ENCODE measurements at places on chromosomes 2 and 18.

DNA sequence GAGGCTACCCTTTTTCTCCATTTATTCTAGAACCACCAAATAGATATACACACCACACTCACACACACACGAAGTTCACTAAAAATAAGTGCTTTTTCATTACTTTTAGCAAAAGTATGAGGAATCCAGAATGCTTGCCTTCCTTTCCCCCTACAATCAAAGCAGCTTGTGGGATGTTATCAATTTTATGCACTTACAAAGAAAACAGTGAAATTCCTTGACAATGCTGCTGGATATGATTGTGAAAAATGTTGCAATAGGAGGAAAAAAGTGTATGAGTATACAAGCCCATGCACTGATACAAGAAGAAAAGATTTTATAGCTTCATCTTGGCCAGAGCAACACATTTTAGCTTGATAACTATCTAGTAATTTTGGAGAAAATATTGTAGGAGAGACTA, 269.2 kb downstream of the XIRP2 start:
- no peak overlapping the region for H3K27ac ChIP-seq
- peaks cover 15% of the 10 kb centered on the region for H3K36me3 ChIP-seq
- no peak for DNase-seq
- no peak overlapping the region for H3K4me3 ChIP-seq

DNA sequence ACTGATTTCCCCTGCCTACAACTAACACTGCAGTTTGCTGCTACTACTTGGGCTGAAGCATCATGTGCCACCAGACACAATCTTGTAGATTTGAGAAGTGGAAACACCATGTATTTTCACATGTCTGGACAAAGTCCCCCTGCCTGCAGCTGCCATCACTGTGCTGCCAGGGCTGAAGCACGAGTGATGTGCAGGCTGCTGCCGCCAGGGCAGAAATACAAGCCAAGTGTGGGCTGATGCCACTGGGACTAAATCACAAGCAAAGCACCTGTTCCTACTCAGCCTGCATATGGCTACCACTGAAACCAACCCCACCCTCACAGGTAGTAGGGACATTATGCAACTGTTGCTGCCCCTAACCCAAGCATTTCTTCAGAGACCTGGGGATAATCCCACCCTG, 179.5 kb upstream of the SLC35G4 start:
- DNase-seq, result no peak
- no peak overlapping the region for H3K4me3 ChIP-seq
- no peaks in the 10 kb centered on the region for H3K36me3 ChIP-seq
- no peaks in the 10 kb centered on the region for H3K27me3 ChIP-seq

DNA sequence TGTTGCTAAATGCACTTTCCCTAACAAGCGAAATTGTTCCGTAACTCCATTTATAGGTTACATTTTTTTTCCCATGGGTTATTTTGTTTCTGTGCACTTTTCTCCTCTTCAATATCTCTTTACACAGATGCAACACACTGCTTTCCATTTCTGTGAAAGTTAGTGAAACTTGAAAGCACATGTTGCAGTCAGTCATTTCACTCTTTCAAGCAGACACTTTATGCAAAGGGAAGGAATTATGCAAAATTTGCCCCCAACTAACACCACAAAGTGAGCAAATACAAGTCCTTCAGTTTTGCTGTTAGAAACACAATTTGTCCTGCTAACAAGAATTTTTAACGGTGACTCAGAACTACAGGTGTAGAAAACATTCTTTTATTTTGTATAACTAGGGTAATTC, 124.8 kb downstream of the PTH2R start:
- no peaks in the 10 kb centered on the region for H3K36me3 ChIP-seq
- H3K4me1 ChIP-seq, result no peaks in the 10 kb centered on the region
- no peak for DNase-seq
- H3K27ac ChIP-seq, result no peak overlapping the region
- no peaks in the 10 kb centered on the region for H3K27me3 ChIP-seq

DNA sequence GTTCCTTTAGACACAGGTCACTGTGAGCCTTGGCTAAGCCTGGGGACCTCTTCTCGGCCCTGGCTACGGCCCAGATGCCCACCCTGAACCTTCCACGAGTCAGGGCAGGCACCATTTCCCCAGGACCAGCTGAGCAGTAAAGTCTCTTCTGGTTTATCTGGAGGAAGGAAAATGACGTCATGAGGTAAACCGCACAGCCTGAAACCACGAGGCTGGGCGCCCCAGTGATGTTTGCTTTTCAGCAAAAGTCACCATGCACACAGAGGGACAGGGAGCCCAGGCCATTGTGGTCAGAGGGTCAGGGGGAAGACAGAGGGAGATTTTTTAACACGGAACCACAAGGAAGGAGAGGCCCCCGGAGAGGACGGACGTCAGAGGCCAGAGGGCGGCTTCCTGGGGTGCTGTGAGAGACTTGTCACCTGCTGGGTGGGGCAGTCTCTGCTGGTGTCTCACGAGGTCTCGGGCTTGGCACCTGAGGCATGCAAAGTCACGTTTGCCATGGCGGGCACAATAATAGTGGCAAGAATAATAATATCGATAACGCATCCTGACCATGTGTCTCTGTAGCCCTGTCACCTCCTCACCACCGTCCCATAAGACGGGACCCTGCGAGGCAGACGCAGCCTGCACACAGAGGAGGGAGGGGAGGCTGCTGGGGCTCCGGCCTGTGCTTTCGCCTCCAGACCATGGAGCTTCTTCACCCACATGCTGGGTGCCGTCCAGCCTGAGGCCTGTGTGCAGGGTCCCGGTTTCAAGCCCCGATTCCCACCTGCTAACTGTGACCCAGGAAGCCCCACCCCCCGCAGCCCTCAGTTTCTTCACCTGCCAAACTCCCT, 33.2 kb upstream of the FOSL2 start:
- DNase-seq, result no peak
- peaks cover 7% of the 10 kb centered on the region for H3K4me1 ChIP-seq
- no peak overlapping the region for H3K4me3 ChIP-seq
- H3K27ac ChIP-seq, result peak overlapping the region; percentile 36
- H3K27me3 ChIP-seq, result peaks cover 8% of the 10 kb centered on the region

GRCh38 chr18:61893309-61893970, 633 bp upstream of the RNF152 start:
- H3K27me3 ChIP-seq, result peaks cover 13% of the 10 kb centered on the region
- H3K36me3 ChIP-seq, result peaks cover 4% of the 10 kb centered on the region
- H3K27ac ChIP-seq, result peak overlapping the region; percentile 36
- peaks cover 7% of the 10 kb centered on the region for H3K4me1 ChIP-seq

- no peaks in the 10 kb centered on the region for H3K4me1 ChIP-seq
- H3K36me3 ChIP-seq, result no peaks in the 10 kb centered on the region
- no peak for DNase-seq
Observed at GRCh38 chr2:79131687-79132086, 11.4 kb downstream of the REG1A start.

DNA sequence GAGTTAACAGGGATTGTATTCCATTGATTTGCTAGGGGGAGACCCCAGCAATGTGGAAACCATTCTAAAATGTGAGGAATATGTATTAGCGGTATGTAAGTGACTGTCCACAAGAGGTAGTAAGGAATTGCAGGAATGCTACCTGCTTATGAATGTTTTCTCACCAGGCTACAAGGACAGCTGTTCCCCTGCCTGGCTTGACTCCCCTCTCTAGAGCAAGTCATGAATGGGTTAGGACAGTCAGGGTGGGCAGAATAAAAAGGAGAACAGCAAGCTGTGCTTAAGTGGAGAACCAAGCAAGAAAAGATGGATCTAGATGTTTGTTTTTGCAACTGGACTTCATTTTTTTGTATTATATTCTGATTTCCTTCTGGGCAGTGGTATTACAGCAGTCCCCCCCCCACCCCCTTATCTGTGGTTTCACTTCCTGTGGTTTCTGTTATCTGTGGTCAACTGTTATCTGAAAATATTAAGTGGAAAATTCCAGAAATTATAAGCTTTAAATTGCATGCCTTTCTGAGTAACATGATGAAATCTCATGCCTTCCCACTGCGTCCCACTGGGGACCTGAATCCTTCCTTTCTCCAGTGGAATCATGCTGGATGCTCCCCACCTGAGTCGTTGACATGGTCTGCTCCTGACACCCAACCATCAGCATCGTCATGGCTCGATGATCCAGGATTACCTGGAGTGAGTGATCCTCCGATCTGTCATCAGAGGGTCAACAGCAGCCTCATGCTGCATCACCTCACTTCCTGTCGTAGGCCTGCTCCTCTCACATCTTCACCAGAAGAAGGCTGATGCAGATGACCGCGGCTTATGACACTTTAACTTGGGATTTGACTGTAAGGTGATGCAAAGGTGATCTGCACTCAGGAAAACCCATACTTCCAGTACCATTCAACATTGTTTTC, 52.2 kb downstream of the VAPA start:
- DNase-seq, result no peak
- peaks cover 7% of the 10 kb centered on the region for H3K36me3 ChIP-seq
- peaks cover 4% of the 10 kb centered on the region for H3K27me3 ChIP-seq
- no peak overlapping the region for H3K4me3 ChIP-seq
- peaks cover 56% of the 10 kb centered on the region for H3K4me1 ChIP-seq

- no peak for DNase-seq
- no peaks in the 10 kb centered on the region for H3K36me3 ChIP-seq
- peaks cover 10% of the 10 kb centered on the region for H3K4me1 ChIP-seq
- no peak overlapping the region for H3K4me3 ChIP-seq
- no peaks in the 10 kb centered on the region for H3K27me3 ChIP-seq
Observed at GRCh38 chr2:45941531-45942236, 290.2 kb downstream of the PRKCE start.

DNA sequence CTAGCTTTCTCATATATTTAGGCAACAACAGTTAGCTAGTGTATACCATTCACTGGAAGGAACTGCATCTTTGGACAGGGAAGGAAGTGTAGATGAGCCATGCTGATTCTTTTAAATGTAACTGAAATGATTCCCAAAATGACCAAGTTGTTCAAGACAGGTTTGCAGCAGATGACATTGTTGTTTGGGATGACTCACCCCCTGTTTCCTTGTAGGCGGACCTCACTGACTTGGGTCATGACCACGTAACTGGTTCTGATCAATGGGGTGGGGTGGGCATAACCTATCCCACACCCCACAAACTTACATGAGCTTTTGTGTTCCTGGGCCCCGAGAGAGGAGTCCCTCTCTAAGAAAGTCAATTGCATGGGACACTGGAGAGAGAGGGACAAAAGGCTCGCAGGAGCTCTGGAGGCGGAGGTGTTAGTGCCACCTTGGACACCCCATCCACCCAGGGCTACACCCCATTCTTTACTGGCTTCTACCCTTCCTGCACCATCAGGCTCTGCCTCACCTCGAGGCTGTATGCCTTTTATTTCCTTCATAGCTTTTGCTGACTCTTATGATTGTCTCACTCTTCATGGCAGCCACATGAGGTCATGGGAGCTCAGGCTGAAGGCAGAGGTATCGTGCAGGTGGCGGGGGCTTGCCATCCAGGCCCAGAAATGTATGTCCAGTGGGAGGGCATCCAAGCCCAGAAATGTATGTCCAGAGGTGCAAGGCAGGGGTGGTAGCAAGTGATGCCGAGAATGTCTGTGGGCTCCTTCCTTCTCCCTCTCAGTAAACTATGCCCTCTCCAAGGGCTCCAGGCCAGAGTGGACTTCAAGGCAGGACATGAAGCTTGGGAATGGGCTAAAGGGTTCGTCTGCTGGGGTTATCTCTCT, 108.0 kb downstream of the TWIST2 start:
- H3K36me3 ChIP-seq, result no peaks in the 10 kb centered on the region
- H3K27me3 ChIP-seq, result no peaks in the 10 kb centered on the region
- H3K27ac ChIP-seq, result no peak overlapping the region
- H3K4me1 ChIP-seq, result no peaks in the 10 kb centered on the region
- no peak for DNase-seq
- no peak overlapping the region for H3K4me3 ChIP-seq

GRCh38 chr2:54419388-54419787, 36.7 kb upstream of the SPTBN1 start:
- H3K4me1 ChIP-seq, result peaks cover 59% of the 10 kb centered on the region
- H3K27me3 ChIP-seq, result peaks cover 2% of the 10 kb centered on the region
- no peak overlapping the region for H3K4me3 ChIP-seq
- peak overlapping the region; percentile 37 for H3K27ac ChIP-seq
- no peaks in the 10 kb centered on the region for H3K36me3 ChIP-seq
- DNase-seq, result no peak

GRCh38 chr2:207161247-207162123, 4.3 kb downstream of the KLF7 start:
- peaks cover 14% of the 10 kb centered on the region for H3K27me3 ChIP-seq
- H3K27ac ChIP-seq, result peak overlapping the region; percentile 55
- no peak for DNase-seq
- peak overlapping the region; percentile 83 for H3K4me3 ChIP-seq
- peaks cover 77% of the 10 kb centered on the region for H3K4me1 ChIP-seq

- no peaks in the 10 kb centered on the region for H3K27me3 ChIP-seq
- H3K36me3 ChIP-seq, result no peaks in the 10 kb centered on the region
Observed at GRCh38 chr2:146477383-146477782, 1367.4 kb upstream of the ACVR2A start.

DNA sequence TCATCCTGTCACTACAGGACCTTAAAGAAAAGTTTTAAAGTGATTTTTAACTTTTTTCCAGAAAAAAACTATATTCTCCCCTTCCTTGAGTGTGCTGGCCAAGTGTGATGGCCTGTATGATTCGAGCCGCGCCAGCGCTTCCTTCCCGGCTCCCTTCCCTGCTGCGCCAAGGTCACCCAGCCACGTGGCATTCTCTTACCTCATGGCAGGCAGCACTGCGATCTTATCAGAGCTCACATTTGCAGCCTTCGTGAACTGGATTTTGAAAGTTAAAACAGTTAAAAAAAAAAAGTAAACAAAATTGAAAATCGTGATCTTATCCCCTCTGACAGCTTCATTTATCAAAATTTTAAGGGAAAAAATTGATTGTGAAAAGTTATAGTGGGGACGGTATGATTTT, 279.8 kb downstream of the PTGR3 start:
- no peak overlapping the region for H3K4me3 ChIP-seq
- H3K27ac ChIP-seq, result no peak overlapping the region
- no peak for DNase-seq
- no peaks in the 10 kb centered on the region for H3K27me3 ChIP-seq
- no peaks in the 10 kb centered on the region for H3K4me1 ChIP-seq

DNA sequence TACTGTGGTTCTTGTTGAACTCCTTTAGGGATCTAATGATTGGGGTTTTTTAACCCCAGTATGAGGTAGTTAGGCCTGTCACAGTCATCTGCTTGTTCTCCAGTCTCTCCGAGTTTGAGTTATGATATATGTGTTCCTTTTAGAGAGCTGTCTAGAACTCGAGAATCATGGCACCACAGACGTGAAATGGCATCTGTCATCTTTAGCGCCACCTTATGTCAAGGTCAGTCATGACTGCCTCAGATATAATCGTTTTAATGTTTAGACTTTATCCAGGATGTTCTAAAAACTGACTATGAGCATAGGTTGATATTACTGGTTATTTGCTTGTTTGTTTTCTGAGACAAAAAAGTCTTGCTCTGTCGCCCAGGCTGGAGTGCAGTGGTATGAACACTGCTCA, 112.2 kb downstream of the CEP192 start:
- H3K27me3 ChIP-seq, result peaks cover 3% of the 10 kb centered on the region
- no peak overlapping the region for H3K4me3 ChIP-seq
- H3K4me1 ChIP-seq, result no peaks in the 10 kb centered on the region
- DNase-seq, result no peak
- no peak overlapping the region for H3K27ac ChIP-seq
